AG04450 (cell line): ENCODE measurements at places on chromosomes 4 and X. TPM values are rescaled to one million over a fixed set of nuclear protein-coding genes. Genes with fewer than 3 reads are reported as not detected.

The MUC7 gene
- not detected in 2 replicates for polyA plus RNA-seq

DNA sequence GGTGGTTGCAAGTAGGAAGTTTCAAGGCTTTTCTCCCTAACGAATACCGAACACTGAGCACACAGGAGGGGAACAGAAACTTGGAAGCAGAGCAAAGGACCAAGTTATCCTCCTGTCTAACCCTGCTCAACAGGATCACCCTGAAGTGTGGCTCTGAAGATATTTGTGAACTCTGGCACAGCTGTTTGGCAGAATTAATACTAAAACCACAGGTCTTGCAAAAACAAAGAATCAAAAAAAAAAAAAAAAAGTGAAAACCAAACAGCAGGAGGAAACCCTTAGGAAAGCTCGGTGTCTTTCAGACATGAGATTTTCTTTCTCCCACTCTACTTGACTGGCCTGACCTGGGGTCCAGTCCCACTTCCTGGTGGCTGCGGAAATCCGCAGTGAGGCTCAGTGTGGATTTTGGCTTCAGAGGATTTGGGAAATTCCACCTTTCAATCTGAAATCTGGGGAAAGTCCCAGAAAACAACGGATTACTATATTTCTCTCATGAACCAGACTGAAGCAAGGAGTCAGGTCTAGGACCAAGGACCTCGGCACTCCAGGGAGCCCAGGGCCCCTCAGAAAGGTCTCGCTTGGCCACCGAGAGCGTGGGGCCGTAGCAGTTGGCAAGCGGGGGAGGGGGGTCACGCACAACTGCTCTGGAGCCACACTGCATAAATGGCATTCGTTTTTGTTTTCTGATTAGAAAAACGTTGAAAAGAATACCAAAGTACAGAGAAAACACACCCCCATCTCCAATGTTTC lies 867 bp downstream of the TIFA start:
- DNase-seq, result no peak

DNA sequence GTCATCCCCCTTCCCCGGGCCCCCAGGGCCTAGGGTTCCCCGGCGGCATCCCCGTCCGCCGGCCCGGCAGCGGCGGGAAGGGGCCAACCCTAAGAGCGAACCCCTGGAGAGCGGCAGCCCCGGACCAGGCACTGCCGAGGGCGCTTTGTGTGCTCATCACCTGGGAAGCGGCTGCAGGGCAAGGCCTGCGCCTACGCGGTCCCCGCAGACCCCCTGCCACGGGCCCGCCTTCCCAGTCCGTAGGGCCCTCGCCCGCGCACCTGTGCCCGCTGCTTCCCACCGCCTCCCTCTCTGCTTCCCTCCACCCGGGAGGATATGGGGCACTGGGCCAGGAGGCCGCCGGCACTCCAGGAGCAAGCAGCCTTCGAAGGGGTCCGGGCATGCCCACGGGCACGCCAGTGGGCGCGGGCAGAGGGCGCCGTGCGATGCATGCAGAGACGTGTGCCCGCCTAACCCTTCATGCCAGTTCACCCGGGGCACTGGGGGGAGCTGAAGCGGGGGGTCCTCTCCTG lies 2.6 kb downstream of the FLNA start:
- DNase-seq, result no peak

DNA sequence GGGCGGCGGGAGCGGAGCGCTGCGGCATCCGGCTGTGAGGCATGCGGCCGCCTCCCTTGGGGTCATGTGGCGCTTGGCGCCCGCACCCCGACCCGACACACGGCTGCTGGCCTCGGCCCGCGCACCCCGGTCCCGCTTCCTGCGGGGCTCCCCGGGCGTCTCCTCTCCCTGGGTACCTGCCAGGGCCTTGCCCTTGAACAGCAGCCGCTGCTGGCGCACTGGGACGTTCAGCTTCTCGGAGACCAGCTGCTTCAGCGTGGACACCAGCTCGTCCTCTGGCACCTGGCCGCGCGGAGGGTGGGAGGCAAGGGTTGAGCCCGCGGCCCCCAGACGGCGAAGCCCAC lies 391 bp downstream of the UBL4A start:
- no peak for DNase-seq

DNA sequence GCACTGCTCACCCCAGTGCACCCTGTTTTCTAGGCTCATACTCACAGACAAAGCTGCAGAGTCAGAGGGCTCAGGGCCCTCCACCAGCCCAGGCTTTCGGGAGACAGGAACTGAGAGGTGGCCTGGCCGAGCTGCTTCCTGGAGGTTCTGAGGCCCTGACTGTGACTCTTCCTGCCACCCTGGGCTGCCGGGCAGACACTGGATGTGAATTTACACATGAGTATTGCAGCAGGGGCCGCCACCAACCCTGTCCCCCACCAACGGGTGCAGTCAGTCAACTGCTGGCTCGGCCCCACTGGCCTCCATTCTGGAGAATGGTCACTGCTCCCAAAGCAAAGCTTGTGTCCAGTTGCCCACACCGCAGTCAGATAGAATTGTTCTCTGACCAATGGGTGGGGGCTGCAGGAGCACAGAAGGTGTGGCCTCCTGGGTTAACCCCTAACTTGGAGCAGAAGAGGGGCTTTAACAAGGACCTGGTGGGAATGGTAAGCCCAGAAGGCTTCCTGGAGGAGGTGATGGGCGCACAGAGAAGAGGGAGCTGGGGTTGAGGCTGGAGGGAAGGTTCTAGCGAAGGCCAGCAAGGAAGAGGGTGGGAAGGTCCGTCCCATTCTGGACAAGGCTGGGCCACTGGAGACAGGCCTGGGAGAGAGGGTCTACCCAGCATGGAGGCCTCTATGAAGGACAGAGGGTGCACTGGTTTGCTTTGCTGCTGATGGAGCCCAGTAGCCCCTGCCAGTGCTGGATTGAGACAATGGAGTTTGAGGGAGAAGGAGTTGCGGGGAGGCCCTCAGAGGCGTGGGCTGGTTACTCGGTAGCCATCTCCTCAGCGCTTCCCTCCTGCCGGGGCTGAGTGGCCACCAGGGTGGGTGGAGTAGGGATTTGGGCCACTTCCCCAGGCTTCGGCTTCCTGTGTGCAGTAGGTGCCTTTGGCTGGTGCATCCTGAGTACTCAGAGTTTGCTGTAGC lies 135.3 kb downstream of the CPZ start:
- DNase-seq, result no peak

DNA sequence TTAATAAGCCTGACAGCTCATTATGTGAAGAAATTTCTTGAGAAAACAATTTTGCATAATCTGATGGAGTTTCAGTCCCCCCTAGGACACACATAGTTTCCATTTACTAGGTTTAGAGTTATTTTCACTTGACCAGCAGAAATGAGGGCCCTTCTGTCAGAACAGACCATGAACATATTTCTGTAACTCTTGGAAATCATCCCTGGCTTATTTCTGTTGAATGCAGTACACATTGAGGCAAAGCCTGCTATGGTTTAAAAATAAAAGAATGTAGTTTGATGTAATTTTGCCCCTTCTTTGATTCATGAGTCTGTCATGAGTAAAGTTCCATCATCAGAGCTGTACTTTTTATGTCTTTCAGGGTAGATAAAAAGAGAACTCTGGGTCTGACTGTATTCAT lies 104.6 kb upstream of the ETNPPL start:
- no peak for DNase-seq

- no peak for DNase-seq
These were observed at the start of gene TNMD for GRCh38 chrX:100584611-100585010. Gene TNMD, plus strand, starts transcription at chrX:100584936. Its CDS starts 83 bp downstream, at chrX:100585019.
